ENCODE measurements at places on chromosomes 1 and 21.

DNA sequence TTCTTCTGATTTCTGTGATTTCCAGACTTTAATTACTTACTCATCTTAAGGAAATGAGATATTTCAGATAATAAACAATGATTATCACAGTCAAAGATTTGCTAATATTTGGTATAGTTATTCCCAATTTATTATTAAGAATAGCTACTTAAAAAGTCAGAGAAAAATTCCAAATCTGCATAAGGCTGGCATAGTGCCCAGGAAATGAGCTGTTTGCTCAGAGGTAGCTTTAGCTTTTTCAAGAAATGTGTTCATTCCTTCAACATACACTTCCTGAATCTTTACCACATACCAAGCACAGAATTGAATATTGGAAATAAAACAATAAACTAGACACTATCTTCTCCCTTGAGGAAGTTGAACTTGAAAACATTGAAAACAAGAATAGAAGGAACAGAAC is 44.3 kb upstream of the KCNK1 start:
- DNase-seq = no peak

DNA sequence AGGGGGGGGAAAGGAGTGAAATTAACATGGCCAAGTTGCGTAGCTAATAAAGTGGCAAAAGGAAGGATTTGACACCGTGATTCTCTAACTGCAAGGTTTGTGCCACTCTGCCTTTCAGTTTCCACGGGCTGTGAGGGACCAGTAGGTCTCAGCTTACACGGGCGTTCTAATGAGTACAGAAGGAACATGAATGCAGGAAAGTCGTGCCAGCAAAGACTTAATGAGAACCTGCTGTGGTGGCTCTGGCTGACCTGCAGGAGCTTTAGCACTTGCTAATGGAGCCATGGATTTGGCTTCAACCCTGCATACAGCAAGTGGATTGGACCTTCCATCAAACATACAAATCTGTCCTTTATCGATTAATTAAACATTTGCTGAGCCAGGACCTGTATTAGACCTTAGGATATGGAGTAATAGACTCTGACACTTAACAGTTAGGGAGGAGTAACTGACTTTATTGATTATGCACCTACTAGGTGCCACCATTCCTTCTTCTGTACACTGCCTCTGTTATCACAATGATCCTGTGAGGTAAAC is 15.1 kb upstream of the PITHD1 start:
- DNase-seq = no peak

DNA sequence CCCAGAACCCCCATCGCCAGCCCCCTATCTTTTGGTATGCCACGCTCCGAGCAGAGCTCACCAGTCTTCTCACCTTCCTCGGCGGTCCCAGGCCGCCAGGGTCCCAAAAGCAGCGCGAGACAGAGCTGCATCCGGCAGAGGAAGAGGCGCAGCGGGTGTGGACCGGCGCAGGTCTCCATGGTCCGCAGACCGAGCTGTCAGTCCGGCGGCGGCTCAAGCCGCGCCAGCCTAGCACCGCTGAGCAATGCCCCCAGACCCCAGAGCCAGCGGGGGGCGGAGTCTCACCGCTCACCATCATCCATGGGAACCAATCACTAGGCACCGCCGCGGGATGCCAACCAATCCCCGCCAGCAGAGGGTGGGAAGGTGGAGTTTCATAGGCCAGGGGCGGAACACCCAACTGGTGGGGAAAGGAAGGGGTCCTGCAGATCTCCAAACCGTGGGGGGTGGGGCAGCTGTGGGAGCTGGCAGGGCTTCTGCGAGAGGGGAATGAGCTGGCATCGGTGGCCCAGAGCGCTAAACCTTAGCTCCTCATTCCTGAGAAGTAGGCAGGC is at the start of gene EPHA10:
Gene EPHA10 (minus strand): TSS at position 233 of the 554 bp plus-strand sequence. CDS start 54 bp downstream, at position 179.
- no peak for DNase-seq

DNA sequence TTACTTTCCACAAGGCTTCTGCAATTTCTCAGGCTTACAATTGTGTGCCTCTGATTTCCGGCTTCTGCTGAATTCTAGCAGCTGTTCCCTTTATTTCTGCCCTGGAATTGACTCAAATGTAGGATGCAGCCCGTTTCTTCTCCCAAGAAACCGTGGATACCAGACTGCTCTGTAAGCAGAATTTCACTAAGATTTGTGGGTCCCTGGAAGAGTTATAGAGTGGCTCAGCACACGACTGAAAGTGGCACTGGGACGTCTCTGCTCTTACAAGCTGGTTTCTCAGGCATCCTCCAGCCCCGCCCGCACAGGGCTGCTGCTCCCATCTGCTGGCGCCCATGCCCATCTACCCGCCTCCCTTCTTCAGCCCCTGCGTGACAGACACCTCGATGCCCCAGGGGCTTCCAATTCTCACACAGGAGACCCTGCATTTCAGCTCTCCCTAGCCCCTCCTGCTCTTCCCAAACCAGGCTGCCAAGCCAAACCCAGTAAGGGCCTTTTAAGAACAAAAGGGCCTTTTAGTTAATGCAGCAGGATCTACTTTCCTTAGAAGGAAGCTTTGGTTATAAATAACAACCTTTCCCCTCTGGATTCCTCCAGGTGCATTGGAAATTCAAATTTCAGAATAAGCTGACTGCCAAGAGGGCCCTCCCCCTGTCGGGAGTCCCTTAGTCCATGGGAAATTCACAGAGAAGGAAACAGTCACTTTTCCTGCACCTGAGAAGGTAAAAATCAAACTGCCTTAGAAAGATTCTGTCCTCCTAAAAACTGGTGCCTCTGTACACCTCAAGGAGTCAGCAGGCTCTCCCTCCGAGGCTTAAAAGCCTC is 45.4 kb upstream of the TENT5B start:
- no peak for DNase-seq

Measured in central memory CD8-positive, alpha-beta T cell (primary cell).